Urinary bladder (tissue), 4 donors: ENCODE measurements at places on chromosomes 4 and X. TPM values are rescaled to one million over a fixed set of nuclear protein-coding genes. Genes with fewer than 3 reads are reported as not detected.

PIGA gene
- 6.3 TPM for polyA plus RNA-seq

GPR143 gene
- polyA plus RNA-seq, result 0.94 TPM

APOO gene
- polyA plus RNA-seq, result 10.9 TPM

F8A2 gene
- polyA plus RNA-seq, result not detected

DNA sequence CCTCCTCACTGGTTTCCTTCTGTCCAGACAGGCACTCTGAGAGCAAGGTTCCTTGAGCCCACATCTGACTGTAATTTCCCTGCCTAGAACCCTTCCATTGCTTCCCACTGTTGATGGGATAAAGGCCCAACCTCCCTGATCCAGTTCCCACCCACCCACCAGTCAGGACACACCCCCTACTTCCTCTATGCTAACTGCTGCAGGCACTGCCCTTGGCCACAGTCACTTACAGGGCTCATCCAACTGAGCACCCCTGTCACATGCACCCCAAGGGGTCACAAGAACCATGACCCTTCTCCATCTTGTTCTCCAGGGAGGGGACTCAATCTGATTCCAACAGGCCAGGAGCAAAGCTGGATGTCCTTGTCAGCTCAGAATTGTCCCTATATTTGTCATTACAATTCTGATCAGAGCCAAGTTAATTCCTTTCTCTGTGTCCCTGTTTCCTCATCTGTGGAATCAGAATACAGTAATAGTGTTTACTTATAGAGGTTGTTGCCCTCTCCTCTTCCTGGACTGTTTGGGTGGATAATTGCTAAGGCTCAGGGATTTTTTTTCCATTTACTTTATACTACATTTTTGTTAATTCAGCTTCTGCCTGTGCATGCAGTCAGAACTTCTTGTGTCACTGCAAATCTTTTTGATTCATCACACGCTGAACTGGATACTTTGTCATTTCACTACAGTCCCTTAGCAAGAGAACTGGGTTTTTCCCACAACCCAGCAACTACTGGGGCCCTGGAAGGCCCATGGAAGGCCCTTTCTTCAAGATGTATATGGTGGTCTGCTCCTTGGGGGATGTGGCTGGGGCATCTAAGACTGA lies 105.6 kb upstream of the MAMLD1 start:
- DNase-seq, result no peak

GRCh38 chr4:48620093-48620492 lies 130.0 kb downstream of the ZAR1 start:
- DNase-seq, result no peak

DNA sequence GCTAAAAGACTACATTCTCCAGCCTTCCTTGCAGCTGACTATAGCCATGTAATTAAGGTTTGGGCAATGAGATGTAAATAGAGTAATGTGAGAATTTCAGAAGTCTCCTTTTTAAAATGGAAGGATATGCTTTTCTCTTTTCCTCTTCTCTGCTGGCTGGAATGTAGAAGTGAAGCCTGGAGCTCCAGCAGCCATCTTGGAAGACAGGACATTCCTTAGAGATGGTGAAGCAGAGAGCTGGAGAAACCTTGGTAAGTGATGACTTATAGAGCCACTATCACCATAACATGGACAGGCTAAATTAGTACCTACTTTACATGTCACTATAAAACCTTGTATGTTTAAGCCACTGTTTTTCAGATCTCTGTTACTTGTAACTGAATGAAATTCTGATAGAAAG lies 48.0 kb downstream of the RASL11B start:
- no peak for DNase-seq

DNA sequence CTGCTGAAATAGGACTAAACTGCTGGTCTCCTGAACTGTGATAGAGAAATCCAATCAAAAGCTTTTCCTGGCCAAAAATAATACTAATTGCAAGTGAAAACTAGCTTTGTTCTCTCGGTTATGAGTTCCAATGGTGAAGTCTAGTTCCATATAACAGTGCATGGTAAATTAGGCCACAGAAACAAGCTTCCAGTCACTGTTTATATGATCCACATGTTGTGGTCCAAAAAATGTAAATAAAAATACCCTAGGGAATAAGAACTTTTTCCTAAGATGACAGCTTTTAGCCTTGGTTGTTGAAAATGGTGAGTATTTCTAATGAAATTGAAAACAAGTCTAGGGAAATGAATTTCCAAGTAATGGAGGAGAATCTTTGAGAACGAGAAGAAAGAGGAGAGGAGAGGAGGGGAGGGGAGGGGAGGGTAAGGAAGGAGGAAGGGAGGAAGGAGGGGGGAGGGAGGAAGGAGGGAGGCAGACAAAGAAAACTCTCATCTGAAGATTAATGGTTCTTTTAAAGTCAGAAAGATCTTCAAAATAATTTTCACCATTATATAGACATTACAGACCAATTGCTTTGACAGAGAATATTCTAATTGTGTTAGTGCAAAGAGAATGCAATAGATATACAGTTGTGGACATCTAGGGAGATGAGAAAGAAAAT lies 26.1 kb downstream of the PALLD start:
- no peak for DNase-seq

DNA sequence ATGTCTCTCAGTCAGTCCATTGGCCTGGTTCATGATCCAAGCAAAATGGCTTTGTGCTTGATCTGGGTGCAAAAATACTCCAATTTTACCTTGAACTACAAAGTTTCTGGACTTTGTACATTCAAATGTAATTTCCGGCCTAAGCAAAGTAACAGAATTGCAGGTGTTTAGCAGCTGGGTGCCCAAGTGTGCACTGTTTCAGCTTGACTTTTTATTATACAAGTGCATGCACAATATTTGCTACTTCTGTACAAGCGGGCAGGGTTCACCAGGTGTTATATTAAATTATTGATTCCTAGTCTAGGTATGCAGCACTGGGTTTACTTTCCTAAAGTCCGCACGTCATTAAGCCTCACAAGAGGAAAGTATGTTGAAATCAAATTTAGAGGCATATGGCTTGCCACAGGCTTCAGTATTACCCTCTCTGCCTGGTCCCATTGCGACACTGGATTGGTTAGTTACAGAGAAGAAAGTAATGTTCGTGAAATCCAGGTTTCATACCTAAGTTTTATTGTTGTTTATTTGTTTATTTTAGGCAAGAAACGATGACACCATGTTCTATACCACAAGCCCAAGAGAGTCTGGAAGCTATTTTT lies 376.9 kb upstream of the CTSO start:
- DNase-seq, result no peak

DNA sequence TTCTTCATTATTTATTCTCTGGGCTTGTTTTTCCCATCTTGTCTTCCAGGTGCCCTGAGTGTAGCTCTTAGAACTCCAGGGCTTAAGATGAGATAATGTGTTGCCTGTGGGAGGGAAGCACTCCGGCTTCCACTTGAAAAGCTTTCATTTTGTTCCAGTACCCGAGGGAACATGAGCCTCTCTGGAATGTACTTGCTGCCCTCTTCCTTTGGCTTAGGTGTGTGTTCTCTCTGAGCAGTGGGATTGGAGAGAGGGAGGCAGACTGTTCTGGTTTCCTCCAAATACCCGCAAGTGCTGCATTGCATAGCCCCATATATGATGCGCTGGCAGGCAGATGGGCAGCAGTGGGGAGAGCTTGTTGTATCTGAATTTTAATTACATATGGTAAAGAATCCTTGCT lies 861 bp upstream of the DTHD1 start:
- DNase-seq, result no peak

- DNase-seq, result no peak
Measured at GRCh38 chrX:13955095-13955647, 74.5 kb downstream of the GEMIN8 start.

GRCh38 chrX:16700734-16701133 lies 11.7 kb downstream of the CTPS2 start:
- DNase-seq, result no peak

- no peak for DNase-seq
Measured at GRCh38 chr4:56360071-56360470, 27.2 kb downstream of the AASDH start.

DNA sequence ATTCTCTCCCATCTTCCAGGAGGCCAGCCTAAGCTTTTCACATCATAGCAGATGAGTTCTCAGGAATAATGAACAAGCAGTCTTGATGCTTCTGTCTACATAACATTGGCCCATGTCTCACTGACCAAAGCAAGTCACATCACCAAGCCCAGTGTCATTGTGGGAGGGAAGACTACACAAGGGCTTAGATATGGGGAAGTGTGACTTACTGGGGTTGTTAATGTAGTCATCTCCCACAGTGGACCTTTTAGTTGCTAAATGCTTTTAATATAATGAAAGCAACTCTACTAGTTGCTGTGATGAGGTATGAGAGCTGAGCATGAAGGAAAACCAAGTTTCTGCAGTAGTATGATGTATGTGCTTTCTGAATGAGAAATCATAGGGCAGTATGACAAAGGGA lies 40.5 kb downstream of the TSPAN7 start:
- no peak for DNase-seq

DNA sequence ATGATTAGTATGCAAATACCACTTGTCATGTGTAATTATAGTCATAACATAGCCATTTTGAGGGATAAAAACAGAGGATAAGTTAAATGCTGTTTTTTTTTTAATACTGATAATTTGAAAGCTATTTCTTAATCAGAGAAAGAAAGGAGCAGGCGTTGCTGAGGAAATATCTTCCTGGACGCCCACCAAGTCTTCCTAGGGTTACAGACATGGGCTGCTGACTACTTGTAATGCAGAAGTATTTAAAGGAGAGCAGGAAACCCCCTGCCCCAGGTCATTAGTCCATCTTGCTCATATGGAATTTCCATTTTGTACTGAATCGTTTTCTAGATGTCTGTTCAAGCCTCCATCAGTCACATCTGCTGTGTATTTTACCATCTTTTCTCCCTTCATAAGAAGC lies 176.2 kb downstream of the ADGRL3 start:
- no peak for DNase-seq

DNA sequence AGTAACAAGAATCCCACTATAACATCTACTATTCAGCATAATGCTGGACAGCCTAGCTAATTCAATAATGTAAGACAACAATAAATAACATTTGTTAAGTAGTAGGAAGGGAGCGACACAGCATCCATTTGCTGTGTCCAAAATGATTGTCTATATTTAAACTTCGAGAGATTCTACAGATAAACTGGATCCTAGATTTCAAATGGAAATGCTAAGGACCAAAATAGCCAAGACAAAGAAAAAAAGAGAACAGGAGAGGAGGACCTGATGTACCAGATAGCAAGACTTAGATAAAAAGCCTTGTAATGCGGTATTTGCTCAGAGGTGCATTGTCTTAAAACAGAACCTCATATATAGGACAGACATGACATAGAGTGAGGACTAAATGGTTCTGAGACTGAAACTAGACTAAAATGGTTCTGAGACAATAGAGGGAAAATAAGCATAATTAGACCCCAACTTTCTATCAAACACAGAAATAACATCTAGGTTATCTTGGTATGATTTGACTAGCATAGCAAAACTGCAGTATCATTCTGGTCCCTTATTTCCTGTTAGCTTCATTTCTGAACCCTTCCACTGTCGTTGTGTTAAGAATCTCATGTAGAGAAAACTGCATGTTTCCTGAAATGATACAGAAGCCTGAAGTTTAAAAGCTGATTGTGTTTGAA lies 3.8 kb downstream of the HPGDS start:
- no peak for DNase-seq

DNA sequence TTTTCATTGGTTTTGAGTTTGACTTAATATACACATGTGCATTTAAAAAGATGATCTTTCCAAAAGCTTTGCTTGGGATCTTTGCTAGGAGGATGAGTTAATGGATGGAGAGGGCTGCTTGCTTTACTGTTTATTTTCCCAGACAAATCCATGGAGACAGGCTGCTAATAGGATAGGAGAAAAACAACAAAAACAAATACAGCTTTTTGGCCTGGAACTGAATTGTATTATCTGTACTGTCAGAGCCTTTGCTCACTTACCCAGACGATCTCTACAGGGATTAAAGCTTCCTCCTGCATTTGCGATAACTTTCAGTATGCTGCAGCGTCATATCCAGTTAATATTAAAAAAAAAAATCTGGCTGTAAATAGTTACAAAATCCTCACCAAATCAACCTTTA lies 190.8 kb upstream of the NUDT6 start:
- no peak for DNase-seq

DNA sequence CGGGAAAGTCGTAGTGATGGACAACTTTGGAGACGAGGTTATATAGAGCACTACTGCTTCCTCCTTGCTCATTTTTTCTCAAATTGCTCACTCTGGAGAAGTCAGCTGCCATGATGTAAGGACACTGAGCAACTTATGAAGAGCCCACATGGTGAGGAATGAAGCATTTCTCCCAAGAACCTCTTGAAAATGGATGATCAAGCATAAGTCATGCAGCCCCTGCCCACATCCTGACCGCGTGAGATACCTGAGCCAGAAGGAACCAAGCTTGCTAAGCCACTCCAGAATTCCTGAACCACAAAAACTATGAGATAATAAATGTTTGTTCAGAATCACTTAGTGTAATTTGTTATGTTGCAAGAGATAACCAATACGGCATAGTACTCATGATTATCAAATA lies 42.8 kb downstream of the PDE5A start:
- no peak for DNase-seq

GRCh38 chr4:94590493-94590892 lies 138.8 kb downstream of the PDLIM5 start:
- no peak for DNase-seq
